ENCODE measurements at places on chromosomes 6 and 20.

- DNase-seq = no peak
Observed at GRCh38 chr20:17538517-17539170, 7.5 kb upstream of the BFSP1 start.

DNA sequence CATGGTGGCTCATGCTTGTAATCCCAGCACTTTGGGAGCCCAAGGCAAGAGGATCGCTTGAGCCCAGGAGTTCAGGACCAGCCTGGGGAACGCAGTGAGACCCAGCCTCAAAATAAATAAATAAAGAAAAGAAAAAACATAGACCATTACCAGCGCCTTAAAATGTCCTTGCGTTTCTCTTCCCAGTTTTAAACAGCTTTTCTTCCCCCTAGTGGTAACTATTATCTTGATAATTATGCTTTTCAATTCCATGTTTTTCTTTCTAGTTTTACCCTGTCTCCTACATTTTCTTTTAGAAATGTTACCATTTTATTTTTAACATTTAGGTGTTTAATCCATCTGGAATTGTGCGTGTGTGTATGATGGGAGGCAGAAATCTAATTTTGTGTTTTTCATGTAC, 24.4 kb downstream of the DNAH8 start:
- DNase-seq = no peak

- no peak for DNase-seq
Observed at GRCh38 chr20:47243532-47244305, 112.8 kb downstream of the ZMYND8 start.

DNA sequence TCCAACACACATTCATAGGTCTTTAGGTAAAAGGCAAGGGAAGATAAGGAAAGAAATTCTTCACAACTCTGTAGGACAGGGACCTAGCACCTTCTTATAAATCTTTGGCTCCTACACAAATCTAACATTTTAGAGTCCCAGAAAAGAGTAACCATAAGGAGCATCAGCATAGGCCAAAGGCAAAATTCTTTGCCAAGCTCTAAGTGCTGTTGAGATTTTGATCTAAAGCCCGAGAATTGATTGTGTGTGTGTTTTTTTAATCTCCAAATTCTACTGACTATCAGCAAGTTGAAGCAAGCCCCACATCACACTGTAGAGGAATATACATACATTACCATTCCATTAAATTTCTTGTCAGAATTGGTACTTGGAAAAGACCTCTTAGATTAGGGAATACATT, 233.6 kb downstream of the BTBD9 start:
- no peak for DNase-seq

GRCh38 chr20:43461894-43462659, 4.4 kb downstream of the SRSF6 start:
- DNase-seq = no peak

GRCh38 chr6:169217972-169218371, 35.7 kb downstream of the THBS2 start:
- DNase-seq = no peak

DNA sequence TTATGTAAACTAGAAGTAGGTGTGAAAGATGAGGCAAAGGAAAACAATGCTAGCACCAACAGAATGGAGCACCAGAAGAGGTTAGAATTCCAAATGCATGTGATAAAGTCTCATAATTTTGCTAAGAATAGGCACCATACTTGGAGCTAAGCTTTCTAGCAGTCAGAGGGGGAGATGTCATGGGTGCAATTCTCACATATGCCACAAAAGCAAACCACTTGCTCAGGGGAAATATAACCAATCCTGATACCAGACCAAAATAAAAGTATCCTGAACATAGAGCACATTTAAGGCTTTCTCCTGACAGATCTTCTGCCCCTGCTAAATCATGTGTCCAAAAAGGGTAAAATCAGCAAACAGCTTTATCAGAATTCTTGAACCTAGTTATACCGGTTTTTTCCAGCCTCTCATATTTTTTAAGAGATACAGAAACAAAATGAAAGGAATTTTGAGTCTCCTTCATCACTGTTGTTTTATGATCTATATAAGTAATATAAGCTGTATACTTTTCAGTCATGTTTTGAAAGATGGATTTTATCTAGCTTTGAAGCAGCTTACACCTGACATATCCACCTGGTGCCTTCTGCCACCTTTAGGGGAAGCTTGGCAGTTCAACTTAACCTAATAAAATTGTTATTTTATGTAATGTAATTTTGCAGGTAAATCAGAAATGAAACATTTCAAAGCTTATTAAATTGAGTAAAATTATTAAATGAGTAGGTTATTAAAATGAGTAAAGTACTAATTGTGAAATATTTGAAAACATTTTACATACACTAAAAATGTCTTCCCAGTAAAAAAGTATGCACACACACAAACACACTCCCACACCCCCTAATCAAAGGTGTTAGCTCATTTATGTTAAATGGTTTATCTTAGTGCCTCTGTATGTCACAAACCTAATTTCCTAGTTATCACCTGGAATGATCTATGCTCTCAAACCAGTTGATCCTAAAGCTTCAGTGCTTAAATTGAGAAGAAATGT, 2.8 kb downstream of the SPO11 start:
- no peak for DNase-seq

- no peak for DNase-seq
Observed at GRCh38 chr6:134764741-134765140, 185.2 kb downstream of the ALDH8A1 start.

DNA sequence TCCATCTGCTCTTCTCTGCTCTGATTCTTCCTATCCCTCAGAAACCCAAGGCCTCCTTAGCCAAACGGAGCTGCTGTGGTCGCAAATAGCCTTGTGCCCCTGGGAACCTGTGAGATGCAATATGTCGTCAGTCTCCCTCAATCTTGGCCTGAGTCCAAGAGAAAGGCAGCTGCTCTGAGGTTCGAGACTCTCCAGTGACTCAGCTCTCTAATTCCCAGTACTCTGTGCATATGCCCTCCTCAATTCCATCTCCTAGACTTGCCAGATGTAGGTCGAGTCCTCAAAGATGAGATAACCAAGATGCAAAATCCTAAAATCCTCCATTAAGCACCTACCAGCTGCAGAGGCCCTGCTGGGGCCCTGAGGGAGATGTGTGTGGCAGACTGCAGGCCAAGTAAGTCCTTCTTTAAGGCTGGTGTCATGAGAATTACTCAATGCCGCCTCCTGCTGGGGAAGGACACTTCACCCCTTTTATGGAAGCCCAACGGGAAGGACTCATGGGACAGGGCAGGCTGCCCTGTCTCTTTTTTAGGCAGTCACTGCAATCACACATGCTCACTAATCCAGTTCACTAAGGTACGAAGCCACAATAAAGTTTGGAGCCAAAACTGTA, 28.5 kb downstream of the C6orf15 start:
- peak; percentile 34 for DNase-seq

GRCh38 chr6:19833947-19834346, 3.2 kb upstream of the ID4 start:
- DNase-seq = peak; percentile 75

- DNase-seq = no peak
Observed at GRCh38 chr6:13453771-13454251, 33.6 kb downstream of the GFOD1 start.

DNA sequence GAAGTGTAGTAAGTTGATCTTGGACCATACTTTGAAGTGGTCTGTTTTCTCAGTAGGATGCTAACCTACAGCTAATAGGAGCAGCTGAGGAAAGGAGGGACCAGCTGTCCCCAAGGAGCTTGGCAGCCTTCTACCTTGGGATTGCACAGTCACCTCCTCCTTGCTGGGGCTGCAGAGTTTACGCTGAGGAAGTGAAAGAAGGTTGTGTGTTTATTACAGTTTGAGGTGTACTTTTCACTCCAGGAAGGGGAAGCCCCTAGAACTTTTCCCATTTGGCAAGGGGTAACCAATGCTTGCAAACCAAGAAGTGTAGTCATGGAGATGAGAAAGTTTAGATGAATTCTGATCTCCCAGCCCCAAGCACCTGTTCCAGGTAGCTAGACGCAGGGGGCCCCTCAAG, 58.8 kb downstream of the BMP6 start:
- no peak for DNase-seq

- no peak for DNase-seq
Observed at GRCh38 chr6:33719326-33719987, 8.0 kb upstream of the UQCC2 start.

DNA sequence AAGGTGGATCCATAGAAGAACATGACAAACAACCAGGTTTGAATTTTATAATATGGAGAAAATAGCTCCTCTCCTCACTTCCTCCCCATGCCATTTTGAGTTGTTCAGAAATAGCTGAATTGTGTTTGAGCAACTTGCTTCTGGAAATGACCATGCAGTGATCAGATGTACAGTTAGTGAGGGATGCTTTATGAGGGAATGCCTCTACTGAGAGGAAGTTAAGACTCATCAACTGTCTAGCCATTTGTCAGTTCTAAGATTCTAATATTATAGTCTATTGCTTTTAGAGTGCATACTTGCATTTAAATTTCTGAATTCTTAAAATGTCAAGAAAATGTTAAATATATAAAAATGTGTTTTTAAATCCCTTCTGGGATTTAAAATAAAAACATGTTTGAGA, 3.8 kb downstream of the LAMA2 start:
- DNase-seq = no peak

DNA sequence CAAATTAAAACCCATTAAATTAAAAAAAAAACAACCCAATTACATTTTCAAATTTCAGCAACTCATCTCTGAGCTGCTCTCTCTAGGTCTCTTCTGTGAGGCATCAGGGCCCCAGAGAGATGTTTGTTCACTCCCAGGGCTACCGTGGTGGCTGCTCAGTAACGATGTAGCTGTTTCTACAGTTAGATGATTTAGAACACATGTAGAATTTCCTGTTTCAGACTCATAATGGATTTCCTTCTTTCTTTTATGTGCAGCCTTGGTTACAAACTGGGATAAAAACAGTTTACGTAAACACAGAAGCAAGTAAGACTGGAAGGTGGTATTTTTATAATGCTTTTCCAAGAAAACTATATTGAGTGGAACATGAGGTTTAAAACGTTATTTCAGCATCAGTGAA, 116.1 kb upstream of the CCN2 start:
- DNase-seq = no peak

DNA sequence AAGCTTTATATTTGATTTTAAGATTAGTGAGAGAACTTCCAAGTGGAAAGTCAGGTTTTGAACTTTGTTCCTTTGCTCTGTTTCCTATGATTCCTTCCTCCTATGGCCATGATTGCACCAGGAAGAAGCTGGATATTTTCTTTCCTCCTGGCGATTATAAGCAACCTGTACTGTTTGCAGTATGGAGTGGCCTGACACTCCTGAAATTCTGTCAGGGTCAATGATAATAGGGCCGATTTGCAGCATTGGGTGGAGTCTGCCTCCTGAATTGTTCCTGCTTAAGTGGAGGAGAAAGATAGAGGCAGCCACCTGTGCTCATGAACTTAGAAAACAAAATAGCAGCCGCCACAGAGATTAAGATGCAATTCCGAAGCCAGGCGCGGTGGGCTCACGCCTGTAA, 9.8 kb upstream of the FAM217A start:
- no peak for DNase-seq

DNA sequence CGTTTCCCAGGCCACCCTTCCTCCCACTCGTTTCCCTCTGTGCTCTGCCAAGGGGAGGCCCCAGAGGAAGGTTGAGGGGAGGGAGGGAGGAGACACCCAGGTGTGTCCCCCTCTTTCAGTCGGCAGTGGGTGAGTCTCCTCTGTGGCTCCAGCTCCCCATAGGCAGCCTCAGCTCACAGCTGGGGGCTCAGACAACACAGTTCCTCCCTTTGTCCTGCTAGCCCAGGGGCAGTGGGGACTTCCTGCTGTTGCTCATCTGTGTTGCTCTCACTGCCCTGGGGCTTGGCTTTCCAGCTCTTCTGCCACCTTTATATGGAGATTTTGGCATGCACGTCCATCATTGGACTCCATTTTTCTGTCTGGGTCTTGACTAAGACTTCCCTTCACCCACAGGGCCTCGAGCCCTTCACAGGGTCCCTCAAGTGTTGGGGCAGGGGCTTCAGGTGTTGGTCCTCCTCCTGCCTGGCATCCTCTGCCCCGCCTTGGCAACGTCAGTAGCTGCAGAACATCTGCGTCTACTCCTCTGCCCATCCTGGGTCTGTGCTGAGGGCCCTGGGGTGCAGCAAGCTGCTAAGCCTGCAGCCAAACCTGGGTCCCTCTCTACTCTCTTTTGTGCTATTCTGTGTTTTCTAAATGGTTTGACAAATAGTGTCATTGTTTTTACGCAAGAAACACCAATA, 190.6 kb upstream of the PMEPA1 start:
- DNase-seq = no peak

GRCh38 chr6:70412252-70413113, 825 bp upstream of the FAM135A start:
- DNase-seq = no peak

GRCh38 chr6:150118627-150119026, 24.2 kb upstream of the PPP1R14C start:
- DNase-seq = peak; percentile 32

- DNase-seq = no peak
Observed at GRCh38 chr6:40499215-40499614, 87.9 kb downstream of the LRFN2 start.

DNA sequence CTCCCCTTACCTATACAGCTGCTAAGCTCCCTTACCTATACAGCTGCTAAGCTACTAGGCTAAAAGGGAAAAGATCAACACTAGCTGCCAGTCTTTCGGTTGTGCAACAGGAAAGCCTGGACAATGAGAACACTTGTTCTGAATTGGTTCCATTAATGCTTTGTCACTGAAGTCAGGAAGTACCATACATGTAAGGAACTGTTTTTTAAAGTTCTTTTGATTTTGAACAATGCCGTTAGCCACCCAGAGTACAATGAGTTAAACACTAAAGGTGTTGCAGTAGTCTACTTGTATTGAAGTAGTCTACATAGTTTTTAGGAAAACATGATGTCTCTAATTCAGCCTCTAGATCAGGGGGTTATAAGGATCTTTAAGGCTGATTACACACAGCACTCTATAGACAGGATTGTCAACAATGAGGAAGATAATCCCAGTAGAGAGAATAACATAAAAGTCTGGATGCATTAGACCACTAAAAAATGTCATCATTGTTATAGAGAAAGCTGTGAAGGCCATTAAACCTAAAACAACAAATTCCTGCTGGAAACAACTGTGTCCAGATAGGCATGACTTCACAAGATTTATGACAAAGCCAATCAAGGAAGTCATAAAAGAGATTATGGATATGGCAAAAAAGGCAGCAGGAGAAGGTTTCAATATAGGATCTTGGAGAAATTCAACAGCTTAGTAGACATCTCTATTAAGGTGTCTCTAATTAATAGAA, 306.3 kb downstream of the PHF3 start:
- DNase-seq = peak; percentile 94

- peak; percentile 97 for DNase-seq
Observed at GRCh38 chr6:33589731-33590530, 9.9 kb upstream of the BAK1 start.

DNA sequence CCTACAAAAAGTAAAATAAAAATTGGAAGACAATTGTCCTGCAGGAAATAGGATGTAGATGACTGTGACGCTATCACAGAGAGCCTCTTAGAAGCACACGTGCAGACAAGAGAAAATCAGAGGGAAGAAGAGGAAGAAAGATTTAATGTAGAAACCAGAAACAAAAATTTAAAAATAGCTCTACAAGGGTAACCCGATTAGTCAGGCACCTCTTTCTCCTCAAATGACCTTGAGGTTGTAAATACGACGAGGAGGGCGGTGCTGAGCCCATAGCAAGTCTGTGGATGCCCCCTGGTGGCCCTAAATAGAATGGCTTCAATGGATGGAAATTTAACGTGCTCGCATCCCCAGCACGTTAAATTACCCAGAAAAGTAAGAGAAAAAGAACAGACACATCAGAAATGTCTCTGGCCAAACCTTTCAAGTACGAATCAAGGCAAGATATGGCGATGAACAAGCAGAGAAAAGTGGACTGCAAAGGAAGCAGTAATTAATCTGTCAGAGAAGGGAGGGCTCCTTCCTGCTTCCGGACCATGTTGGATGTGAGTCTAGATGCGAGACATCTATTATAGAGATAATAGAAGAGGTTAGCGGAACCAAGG, 4.2 kb upstream of the PRPH2 start:
- peak; percentile 84 for DNase-seq

- DNase-seq = no peak
Observed at GRCh38 chr6:110448846-110449540, 27.4 kb downstream of the SLC22A16 start.

All from HepG2 (cell line).